ENCODE measurements at places on chromosomes 2 and 18.

- no peak for DNase-seq
Measured at GRCh38 chr2:33442528-33443079, 33.8 kb upstream of the RASGRP3 start.

GRCh38 chr18:9974279-9974915 is 60.6 kb downstream of the VAPA start:
- DNase-seq, result no peak

GRCh38 chr2:42513252-42513918 is 19.6 kb upstream of the KCNG3 start:
- no peak for DNase-seq

- DNase-seq, result no peak
Measured at GRCh38 chr2:86704459-86704971, 15.6 kb upstream of the RMND5A start.

DNA sequence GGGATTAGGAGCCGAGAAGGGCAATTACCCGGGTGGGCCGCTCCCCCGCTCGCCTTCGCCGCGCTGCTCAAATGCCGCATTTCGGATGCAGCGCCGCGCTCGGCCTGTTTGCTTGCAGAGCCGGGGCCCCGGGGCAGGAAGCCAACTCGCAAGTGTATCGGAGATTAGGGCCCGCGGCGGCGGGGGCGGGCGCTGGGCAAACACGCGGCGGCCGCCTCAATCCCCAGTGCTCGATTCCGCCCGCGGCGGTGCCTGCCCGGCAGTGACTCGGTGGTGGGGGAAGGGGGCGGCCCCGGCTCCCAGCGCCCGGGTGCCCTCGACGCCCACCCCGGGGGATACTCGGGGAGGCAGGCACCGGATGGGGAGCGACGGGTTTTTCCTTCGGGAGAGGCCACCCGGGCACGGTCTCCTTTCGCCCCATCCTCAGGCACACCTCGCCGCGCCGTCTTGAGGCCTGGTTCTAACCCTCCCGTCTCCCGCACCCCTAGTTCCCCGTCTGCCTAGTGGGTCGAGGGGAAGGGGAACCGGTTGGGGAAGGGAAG is 26.6 kb upstream of the NOTO start:
- peak; percentile 54 for DNase-seq

DNA sequence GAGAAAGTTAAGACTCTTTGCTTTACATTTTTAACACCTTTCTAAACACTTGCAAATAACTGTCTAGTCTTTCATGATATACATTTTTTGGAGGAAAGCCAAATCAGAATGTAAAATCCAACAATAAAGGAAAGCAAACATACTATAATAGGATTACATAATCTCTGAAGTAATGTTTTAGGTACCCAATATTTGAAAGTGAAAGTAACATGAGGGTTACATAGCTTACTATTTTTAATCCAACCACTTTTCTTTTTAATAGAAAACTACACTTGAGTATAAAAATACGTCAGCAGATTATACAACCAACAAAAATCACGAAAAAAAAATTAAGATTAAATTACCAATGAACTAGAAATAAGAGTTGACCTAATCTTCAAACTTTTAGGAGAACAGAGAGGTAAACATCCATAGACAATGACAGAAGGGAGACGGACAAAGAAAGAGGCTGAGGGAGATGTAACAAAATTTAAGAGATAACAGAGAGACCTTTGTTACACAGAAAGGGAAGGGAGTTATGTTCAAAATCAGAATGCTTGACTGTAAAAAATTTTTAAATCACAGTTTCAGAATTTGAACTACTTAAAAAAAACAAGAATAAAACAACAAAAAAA is 150.0 kb downstream of the IKZF2 start:
- no peak for DNase-seq

DNA sequence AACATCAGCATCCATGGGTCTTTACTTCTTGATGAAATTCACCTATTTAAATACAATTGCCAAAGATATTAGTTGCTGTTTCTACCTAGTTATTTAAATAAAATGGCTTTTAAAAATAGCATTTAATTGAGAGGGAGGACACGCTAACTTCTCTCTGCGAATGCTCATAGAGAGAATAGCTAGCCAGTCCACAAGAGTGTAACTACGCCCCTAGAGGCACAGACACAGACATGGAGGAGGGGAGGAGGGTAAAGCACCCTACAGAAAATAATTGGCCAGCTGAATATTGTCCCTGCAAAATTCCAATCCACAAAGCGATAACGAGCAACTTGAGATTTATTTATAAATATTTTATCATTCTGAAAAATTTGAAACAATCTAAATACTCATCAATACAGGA is 97.0 kb upstream of the PAPOLG start:
- DNase-seq, result no peak

DNA sequence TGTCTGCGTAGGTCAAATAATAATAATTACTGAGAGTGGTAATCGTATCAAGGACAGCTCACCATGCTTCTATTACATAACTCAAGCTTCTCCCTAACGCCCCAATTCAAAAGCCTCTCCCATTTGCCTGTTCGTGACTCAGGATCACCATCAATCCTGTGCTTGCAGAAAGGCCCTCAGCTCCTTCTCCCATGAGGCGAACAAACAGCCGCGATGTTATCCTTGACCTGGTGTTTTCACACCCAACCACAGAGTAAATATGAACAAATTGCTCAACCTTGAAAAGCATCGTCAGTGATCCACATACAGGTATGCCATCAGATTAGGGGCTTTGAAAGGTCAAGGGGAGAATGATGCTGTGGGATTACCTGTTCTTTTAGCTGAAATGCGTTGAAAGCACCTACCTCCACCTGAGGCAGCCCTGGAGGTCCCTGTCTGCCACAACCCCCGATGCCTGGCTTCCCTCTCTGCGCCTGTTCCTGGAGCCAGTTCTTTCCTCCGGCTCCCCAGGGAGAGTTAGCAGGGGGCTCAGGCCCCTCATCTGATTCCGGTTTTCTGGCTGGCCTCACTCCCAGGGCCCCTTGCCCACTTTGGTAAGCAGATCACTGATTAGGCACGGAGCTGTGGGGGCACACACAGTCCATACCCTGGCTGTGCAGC is 39.1 kb upstream of the ODC1 start:
- no peak for DNase-seq

GRCh38 chr18:34649080-34649479 is 61.0 kb upstream of the DTNA start:
- DNase-seq, result no peak

DNA sequence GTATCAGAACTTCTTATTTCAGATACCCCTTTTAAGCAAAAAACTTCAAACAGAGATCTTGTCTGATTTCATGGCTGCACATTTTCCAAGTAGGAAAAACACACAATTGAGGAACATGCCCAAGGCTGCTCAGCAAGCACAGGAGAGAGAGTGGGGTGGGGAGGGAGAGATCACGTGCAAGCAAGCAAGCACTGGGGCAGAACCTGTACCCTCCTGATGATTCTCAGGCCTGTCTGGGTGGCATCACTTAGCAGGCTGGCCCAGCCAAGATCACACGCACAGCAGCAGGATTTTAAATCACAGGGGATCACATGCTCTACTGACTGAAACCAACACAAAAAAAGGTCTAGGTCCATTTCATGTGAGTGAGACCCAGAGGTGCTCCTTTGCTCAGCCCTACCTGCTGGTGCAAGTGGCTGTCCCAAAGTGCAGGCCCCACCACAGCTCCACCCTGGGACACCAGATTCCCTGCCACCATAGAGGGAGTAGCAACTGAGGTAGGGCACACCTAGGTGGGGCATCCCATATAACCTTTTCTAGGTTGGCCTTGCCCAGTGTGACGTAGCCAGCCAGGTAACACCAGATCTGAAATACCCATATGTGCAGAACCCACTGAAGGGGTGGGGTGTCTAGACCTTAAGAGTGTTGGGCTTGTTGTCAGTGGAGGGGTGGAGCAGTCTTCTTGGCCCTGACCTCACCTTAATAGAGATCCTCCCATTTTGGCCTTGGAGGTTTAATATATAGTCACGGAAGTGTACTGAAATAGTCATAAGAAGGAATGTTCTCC is 1.8 kb upstream of the LYPD6B start:
- no peak for DNase-seq

DNA sequence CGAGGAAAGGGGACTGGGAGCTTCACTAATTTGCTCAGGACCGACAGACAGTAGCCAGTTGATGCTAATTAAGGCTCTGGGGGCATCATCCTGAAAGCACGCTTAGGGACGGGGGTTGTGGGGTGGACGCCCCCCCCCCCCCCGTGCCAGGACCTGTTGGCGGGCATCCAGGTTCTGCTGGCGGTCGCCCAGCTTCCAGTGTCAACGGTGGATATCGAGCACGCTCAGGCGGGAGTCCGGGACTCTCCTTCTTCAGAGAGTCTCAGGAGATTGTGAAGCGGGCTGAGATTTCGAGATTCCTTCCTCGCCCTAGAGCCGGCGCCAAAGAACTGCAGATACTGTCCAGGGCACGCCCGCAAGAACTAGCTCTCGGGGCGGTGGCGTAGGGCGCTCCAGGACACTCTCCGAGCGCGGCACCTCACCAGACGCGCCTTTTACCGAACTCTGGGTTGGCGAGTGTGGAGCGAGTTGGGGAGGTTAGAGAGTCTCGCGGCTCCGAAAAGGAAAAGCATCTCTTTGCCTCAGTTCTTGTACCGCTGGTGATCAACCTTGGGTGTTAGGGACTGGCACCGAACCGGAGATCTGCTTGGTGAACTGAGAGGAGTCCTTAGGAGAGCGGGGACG is 5.6 kb downstream of the RAX start:
- DNase-seq, result no peak

GRCh38 chr2:23484275-23484674 is 99.3 kb downstream of the KLHL29 start:
- DNase-seq, result no peak

DNA sequence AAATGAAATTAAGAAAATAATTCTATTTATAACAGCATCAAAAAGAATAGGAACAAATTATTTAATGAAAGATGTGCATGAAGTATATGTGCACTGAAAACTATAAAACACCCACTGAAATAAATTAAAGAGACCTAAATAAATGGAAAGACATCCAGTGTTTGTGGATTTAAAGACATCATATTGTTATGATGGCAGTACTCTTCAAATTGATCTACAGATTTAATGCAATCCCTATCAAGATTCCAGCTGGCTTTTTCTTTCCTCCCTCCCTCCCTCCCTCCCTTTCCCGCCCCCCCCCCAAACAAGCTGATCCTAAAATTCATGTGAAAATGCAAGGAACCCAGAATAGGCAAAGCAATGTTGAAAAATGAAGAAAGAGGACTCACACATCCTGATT is 83.5 kb upstream of the ZFP36L2 start:
- DNase-seq, result no peak

- no peak for DNase-seq
Measured at GRCh38 chr2:48483916-48484315, 46.0 kb upstream of the STON1 start.

DNA sequence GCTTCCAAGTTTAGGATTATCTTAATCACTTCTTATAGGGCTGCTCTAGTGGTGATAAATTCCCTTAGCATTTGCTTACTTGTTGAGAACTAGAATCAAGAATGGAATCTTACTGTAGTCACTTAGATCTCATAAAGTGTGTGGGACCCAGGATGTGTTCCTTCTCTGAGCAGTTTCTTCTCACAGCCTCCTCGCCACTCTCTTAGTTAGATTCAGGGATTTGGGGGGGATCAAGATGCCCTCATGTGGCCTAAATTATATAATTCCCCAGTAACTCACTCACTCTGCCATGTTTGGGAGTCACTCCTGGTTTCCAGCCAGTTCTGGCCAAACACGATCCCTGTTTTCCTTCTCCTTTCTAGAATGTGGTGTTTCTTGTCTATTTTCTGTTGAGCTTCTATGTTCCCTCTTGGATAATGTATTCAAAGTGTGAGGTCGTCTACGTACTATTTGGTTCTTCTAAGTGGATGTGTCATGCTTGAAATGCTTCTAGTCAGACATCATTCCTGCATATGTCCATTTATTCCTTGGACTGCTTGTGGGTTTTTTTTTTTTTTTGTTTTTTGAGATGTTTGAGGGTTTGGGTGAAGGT is 414.9 kb upstream of the SYT4 start:
- no peak for DNase-seq

- no peak for DNase-seq
Measured at GRCh38 chr2:20972110-20972509, 71.8 kb downstream of the APOB start.

DNA sequence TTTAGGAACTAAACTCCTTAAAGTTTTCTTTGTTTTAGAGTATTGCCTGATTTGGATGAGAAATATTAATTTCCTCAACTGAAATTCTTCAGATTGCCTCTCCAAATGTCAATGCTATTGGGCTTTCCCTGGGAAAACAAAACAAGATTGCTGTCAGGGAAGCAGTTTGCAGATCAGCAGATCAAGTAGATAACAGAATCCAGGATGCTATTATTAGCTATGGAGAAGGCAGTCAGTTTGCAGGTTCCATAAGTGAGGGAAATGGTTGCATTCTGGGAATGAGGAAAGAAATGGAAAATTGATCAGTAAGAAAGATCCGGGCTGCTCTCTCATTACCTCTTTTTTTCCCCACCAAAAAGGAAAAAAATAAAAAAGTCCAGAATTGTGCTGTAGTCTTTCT is 11.0 kb downstream of the LINC00305 start:
- DNase-seq, result no peak

GRCh38 chr18:75958683-75959082 is 531.2 kb upstream of the SMIM21 start:
- no peak for DNase-seq

- DNase-seq, result no peak
Measured at GRCh38 chr2:109436610-109437225, 177.0 kb downstream of the SEPTIN10 start.

DNA sequence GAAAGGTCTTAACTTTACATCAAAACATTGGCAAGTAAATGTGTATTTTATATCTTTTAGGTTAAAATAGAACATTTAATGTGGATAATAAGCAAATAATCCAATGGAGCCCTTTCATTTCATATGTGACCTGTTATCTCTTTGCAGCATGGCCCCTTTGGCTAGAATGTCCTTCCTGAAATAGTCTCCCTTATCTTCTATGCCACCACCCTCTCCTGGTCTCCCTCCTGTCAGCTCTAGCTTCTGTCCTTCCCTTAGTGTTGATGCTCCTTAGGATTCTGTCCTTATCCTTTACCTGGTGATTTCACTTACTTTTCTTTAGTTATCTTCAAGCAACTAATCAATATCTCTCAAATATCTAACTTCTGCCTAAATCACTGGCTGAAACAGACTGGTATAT is 87.1 kb upstream of the TFCP2L1 start:
- DNase-seq, result no peak

GRCh38 chr2:79638410-79638809 is 125.6 kb downstream of the CTNNA2 start:
- DNase-seq, result no peak

- DNase-seq, result no peak
Measured at GRCh38 chr2:80113399-80113798, 191.2 kb downstream of the LRRTM1 start.

- DNase-seq, result no peak
Measured at GRCh38 chr2:219234331-219234730, 4.7 kb downstream of the ANKZF1 start.

- no peak for DNase-seq
Measured at GRCh38 chr2:233416706-233417105, 62.4 kb downstream of the DGKD start.

DNA sequence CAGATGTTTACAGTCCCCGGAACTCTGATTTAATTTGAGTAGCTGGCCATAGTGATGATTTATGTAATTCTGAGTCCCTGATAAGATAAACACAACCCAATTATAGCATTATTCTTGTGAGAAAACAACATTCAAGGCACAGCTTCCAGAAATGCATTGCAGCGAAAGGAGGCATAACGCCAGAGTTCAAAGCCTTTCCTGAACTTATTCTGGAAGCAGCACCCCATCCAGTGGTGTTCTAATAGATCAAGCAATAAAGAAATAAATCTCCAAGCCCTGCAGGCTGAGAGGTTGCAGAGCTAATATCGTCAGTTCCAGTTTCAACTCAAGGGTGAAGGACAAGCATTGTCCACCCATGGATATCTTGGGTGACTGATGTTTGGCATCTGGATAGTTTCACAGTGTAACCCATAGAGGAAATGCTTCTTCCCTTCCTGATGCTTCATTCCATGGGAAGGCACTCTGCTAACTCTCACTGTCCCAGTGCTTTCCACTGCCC is 18.8 kb downstream of the CDH2 start:
- no peak for DNase-seq

Measured in activated naive CD4-positive, alpha-beta T cell (primary cell).